Left ventricle myocardium superior (tissue), 1 donor: ENCODE measurements at places on chromosomes 1 and 21. TPM values are rescaled to one million over a fixed set of nuclear protein-coding genes. Genes with fewer than 3 reads are reported as not detected.

The MYBPH gene
- total RNA-seq = not detected

GRCh38 chr1:5577255-5578040 is 414.8 kb downstream of the NPHP4 start:
- DNase-seq = no peak

DNA sequence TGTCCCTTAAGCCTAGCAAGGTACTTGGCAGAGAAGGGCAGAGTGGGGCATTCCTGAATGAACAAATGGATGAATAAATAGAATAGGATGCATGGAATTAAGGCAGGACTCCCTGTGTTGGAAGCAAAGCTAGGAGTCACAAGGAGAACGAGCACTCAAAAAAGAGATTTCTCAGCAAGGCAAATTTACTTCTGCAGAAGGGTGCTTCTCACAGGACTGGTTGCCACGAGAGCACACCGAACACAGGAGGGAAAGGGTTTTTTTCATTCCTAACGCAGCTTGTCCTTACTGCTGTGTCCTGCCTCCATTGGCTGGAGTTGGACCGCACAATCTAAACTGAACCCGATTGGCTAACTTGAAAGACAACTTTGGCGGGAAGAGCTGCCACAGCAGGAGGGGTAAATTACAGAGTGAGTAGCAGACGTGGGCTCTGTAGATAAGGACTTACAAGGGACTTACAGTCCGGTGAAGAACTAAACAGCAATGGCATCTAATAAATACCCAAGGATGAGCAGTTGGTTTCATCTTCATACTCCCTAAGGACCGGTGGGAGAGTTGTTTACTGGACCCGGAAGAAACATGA is 52.4 kb downstream of the KIF26B start:
- no peak for DNase-seq

DNA sequence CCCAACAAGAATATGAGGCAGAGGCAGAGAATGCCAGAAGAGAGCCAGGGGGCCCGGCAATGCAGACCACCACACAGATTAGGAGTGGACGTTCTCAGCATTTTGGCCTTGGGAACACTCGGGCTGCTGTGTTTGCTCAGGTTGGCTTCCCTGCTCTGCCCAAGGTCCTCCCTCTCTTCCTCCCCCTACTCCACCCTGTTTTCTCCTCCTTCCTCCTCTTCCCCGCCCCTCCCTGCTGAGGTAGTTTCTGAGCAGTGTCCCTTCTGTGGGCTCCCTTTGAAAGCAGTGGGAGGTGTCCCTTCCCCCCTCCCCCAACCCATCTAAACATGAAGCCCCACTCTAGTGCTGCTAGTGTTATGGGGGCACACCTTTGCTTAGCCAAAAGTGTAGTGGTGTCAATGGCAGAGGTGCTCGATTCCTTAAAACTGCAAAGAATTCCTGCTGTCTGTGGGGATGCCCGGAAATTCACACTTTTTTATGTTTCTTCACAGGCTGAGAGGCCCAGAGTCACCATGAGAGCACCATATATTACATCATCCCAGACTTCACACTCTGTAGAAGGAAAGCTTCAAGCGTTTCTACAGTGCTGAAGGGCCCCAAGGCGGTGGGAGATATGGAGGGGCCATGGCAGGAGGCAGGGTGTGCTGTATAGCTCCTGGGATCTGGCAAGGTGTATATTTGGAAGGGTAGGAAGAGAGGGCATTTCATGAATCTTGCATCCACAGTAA is at the start of gene HHIPL2:
TSS of gene HHIPL2 (minus strand) at position 161 of the 728 bp plus-strand sequence. CDS start at position 101, 60 bp downstream.
- DNase-seq = no peak
